Cerebellum (tissue), 4 donors: ENCODE measurements at places on chromosomes 1 and 21. TPM values are rescaled to one million over a fixed set of nuclear protein-coding genes. Genes with fewer than 3 reads are reported as not detected.

The CRNN gene
- not detected for total RNA-seq

The UBL4B gene
- not detected for total RNA-seq

The FAM163A gene
- total RNA-seq = 0.36 TPM

- DNase-seq = no peak
Measured at GRCh38 chr1:39761557-39762260, 9.4 kb downstream of the OXCT2 start.

The KPRP gene
- total RNA-seq = not detected

The BMP8B gene
- 1.5 TPM for total RNA-seq

GRCh38 chr1:41608211-41608610, 123.7 kb upstream of the EDN2 start:
- DNase-seq = no peak

DNA sequence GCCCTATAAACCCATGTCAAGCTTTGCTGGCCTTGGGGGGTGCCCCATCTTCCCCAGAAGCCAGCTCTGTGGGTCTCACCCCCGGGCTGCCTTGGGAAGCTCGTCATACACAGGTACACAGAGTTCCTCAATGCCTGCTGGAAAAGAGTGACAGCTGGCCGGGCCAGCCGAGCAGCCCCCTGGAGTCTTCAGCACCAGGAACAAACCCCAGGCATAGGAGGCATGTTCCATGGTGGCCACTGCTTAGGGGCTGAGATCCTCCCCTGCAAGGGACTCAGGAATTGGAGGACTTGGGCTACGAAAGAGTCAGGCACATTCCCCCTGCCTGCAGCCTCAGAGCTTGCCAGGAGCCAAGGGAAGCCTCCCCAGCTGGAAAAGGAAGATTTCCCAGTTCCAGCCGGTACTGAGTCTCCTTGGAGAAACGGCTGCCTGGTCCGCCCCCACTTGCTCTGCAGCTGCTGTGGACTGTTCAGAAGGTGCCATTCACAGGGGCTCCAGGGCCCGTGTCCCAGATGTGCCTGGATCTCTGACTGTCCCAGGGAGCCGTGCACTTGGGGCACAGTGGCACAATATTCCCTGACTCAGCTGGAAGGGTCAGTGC, 89.5 kb downstream of the STUM start:
- DNase-seq = no peak

- DNase-seq = no peak
Measured at GRCh38 chr1:152182944-152183361, 23.9 kb upstream of the RPTN start.

DNA sequence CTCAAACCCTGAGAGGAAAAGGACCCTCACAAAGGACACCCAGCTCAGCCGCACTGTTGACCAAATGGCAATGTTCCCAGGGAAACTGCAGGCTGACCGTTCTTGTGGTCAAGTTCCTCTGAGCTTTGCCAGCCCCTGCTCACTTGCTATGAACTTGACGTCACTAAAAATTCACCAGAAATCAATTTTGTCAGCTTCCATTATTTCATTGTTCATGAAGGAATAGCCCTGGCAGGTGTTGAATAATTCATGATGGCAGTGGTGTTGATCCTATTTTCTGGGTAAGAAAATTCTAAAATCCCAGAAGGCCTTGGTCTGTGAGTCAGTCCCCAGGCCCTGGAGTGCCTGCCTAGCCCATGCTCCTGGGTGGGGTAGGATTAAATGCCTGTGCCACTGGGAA, 318.9 kb downstream of the ZNF326 start:
- no peak for DNase-seq
